ENCODE measurements at places on chromosomes 4 and X. TPM values are rescaled to one million over a fixed set of nuclear protein-coding genes. Genes with fewer than 3 reads are reported as not detected.

DNA sequence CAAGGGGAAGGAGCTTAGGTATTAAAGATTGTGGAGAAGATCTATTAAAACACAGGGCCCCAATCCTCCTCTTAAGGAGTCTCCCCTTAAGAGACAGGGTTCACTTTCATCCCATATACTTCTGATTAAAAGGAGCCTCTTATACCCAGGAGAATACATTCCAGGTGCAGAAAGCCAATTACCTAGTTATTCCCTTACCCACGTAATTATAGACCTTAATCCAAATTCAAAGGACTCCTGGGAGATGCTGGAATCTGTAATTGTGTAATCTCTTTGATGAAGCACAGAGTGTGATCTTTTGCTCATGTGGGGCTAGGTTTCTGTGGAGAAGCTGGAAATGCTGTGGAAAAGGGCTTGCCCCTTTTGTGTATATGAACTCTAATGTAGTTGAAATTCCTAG, 1.4 kb upstream of the SEC24B start:
- DNase-seq = no peak

- DNase-seq = no peak
Measured at GRCh38 chrX:2723286-2723879, 28.5 kb upstream of the XG start.

DNA sequence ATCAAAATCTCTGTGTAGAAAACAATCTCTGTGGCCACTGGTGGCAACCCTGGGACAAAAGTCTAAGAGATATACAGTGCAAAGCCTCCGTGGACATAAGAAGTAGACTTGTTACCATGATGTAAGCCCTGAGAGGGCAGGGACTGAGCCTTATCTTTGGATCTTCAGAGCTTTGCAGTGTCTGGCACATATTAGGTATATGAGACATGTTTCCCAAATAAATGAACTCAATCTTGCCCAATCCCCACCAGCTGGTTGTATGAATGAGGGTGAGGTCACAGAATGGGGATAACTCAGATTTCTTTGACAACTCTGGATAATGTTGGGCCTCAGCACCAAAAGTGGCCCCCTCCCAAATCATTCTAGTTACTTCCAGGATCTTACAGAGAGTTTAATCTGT, 511.4 kb upstream of the DIPK2B start:
- DNase-seq = no peak

The NUP62CL gene
- total RNA-seq = 7.8 TPM

DNA sequence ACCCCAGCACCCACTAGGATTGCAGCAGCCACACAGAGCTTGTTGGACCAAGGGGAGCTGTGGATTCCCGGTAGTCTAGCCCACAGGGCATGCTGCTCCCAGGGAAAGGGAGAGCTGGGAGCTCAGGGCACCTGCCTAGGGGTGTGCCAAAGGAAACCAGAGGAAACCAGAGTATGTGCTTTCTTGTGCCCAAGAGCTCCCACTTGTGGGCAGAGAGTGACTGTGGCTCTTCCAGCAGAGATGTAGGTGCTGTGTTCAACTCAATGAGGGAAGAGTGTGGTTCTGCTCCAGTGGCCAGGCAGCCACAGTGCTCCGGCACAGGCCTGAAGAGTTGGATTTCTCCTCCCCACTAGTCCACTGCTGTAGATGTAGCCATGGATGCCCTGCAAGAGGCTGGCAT, 1050.0 kb upstream of the INTU start:
- DNase-seq = no peak

DNA sequence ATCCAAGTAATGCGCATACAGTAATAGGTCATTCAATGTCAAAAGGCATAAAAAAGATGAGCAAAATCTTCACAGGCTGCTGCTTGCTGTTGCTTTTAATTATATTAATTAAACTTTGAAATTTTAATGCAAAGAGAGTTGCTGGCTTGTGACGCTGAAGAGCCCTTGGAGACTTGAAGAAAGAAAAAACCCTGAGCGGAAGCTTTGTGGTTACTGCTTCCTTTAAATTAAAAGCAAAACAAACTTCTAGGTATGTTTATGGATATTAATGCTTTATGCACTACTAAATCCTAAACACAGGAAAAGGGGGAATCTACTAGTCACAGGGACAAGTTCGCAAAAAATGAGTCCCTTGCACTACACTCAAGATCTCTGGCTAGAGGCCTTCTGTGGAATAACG, 166.7 kb downstream of the ANTXR2 start:
- DNase-seq = no peak

GRCh38 chr4:180860089-180860720, 1383.0 kb upstream of the TENM3 start:
- DNase-seq = no peak

DNA sequence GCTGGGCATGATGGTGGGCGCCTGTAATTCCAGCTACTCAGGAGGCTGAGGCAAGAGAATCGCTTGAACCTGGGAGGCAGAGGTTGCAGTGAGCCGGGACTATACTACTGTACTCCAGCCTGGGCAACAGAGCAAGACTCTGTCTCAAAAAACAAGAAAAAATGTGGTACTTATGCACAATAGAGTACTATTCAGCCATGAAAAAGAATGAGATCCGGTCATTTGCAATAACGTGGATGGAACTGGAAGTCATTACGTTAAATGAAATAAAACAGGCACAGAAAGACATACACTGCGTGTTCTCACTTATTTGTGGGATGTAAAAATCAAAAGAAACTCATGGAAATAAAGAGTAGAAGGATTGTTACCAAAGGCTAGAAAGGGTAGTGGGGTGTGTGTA, 12.1 kb downstream of the RPGR start:
- no peak for DNase-seq

All from cerebellum (tissue), 4 donors.